ENCODE measurements at places on chromosomes 4 and X.

- DNase-seq, result no peak
These were observed 91.7 kb downstream of the SPATA18 start for GRCh38 chr4:52142816-52143215.

DNA sequence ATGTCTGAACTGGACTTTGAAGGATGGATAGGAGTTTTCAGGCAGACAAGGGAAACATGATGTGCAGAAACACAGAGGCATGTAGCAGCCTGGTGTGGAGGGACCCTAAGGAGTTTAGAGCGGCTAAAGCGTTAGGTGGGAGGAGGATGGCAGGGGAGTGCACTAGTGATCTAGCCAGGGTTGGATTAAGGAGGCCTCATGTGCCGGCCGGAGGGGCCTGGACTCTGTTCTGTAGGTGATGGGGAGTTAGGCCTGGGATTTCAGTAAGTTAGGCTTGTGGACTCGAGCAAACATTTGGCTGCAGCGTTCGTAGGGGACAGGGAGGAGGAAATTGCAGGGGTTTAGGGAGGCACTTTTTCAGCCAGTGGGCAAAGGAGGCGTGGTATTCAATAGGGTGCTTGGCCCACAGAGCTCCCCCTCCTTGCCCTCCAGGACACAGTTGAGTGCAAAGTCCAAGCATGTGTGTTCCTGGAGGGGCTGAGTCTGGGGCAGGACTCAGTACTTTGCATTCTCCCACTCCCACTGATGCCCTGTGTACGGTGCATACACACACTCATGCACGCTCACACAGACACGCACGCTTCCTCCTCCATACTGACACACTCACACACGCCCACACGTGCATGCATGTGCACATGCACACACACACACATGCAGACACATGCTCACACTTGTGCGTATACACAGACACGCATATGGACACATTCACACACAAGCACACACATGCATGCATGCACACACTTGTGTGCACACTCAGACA is 18.6 kb downstream of the PSAPL1 start:
- DNase-seq, result no peak

DNA sequence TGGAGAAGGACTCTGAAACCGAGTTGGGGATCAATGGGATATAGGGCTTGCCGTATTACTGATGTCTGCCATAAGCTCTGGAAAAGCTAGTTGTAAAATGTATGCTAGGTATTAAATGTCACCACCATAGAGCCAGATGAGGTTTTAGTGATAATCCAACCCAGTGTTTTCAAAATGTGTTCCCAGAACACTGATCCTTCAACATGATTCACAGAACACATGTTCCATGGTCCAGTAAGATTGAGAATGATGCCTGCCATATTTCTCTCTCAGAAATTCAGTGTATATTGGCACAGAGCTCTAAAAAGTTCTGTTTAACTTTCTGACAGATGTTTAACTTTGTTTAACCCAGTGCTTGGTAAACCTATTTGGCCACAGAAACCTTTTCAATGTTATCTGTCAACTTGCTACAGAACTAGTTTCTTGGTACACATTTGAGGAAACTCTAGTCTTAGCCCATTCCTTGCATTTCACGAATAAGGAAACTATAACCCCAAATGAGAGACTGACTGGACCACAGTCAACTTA is 160.2 kb downstream of the PALLD start:
- no peak for DNase-seq

DNA sequence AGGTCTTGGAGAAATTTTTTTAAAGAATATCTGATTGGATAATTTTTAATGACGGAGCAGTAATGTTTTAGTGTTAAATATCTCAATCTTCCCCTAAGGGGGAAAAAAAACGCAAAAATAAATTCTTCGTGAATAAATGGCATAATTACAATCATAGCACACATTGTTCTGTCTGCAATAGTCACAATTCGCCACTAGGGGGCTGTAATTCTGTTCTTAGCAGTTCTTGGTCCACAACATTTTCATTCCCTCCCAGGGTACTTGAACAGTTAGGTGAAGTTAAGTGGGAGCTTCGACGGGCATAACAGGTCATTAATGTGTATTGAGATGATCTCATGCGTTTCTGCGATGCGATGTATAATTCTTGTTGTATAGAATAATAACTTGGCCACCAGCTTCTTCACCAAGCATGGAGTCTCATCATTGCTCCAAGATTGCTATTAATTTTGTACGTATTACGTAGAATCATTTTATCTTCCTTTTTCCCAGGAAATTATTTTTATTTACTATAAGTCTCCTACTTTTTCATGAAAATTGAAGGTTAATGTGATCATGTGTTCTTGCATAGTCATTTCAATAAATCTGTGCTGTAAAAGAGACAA is 27.2 kb downstream of the HTR2C start:
- no peak for DNase-seq
